ENCODE measurements at places on chromosomes 7 and 10.
A peak's percentile ranks its signal among the peaks of the same experiment; 100 is the strongest.

DNA sequence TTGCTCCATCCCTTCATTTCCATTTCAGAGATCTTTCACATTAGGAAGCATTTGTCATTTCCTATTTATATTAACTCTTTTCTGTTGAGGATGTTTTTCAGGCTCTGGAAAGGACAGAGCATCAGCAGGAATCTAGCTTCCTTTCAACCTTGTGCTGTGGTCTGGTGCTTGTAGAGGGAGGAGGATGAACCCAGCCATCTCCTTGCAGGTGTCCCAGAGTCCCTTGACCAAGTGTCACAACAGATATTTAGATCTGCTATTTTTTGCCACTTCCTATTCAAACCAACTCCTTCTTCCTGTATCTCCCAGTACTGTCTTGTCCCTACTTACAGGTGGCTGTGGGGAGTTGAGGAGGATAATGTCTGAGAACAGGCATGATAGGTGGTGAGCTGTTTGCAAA, 742.8 kb downstream of the GRID1 start:
- no peak for DNase-seq

DNA sequence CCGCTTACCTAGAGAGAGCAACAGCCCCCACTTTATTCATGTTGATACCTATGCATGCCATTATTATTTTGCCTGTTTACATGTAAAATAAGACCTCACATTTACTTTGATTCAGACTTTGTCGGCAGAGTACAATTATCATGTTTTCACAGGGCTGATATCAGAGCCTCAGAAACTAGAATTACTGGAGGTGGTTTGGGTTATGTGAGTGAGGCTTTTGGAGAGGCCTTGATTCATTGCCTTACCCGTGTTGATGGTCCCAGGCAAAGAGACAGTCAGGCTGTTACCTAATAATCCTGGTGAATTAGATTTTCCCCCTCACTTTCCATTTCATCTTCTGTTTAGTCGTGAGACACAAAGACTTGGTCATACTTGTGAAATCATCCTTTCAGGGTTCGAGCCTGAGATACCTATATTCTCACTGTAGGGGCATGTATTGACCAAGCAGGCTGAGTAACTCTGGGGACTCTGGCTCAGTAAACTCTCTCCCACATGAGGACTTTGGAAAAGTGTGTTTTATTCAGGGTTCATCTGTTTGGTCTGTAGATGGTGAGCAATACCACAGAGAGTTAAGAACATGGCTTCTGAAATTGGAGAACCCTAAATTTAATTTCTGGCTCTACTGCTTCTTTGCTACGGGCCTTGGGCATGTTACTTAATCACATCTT, 150.9 kb downstream of the CELF2 start:
- peak; percentile 35 for DNase-seq

DNA sequence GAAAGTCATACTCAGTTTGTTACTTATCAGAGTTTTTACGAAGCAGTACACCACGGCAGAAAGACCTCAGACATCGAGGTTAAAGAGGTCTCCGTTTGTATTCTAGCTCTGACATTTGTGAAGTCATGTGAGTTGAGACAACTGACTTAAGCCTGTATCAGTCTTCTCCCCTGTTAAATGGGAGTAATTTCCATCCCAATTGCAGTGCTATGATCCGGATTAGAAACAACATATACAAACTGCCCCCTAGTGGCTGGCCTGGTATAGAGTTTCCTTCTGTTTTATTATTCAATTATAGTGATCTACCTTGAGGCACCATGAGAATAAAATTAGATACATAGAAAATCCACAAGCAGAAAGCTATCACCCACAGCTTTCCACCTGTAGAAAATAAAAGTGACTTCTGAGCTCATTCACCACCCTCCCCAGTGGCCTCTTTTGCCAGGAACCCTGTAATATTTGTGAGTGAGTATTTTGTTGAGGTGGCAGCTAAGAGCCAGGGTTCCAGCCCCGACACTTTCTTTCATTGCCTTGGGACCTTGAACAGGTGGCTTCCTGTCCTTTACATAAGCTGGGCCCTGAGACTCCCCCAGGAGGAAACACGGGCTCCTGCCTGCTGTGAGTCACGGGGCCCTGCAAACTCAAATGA, 607.2 kb upstream of the MGMT start:
- DNase-seq = no peak

DNA sequence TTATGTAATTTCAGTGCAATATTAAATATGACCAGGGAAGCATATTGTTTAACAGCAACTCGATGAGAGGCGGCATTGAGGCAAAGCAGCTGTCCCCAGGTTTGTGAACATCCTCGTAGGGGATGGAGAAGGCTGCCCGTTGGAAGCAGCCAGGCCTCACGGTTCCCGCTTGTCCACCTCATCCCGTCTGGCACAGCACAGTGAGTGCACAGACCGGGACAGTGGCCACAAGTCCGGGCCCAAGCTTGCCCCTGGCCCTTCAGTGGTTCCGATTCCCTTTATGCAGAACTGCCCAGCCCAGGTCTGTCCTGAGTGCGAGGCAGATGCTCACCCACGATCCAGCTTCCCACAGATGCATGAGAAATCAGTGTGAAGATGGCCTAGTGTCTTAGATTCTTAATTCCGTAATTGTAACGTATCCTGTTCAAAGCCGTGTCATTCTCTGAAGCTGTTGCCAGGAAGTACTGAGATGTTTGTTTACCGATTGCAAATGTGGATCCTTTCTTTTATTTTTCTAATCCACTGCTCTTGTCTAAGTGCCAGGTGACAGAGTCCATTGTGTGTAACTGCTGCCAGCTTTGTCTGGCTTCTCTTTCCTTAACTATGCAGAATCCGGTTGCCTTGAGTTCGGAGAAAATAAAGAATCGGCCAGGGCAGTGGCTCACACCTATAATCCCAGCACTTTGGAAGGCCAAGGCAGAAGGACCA, 35.5 kb downstream of the PFKP start:
- DNase-seq = no peak

GRCh38 chr10:93080350-93081046, 6.8 kb downstream of the CYP26A1 start:
- DNase-seq = peak; percentile 47

DNA sequence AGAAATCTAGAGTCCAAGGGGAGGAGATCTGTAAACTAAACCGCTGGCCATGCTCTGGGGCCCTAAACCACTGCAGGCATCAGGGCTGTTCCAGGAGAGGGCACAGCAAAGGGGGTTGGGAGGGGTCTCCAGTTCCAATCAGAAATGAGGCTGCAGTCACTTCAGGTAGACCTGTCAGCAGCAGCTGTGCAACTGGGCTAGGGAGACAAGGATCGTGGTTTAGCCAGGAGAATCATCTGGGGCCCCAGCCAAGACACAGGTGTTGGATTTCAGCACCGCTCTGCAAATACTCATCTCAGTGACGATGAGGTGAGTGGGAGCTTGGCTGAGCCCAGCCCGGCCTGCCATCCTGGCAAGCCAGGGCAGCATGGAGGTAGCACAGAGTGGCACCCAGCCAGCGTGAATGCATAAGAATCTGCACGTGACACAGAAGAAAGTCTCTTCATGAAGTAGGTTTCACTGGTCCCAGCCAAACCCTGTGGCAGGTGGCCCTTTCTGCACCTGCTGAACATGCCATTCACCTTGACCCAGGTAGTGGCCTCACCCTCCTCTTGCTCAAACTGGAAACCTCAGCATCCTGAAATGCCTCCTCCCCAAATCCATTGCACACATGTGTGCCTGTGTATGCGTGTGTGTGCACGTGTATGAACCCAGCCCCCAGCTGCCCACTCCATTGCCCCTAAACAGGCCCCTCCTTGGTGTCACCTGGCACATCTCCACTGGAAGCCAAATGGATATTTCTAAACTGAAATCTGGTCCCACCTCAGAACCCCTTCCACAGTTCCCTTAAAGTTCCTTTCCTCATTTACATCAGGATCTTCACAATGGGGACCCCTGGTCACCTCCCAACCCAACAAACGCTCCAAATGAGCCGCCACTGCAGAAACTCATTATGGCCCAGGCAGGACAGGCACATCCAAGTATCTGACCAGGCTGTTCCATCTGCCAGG, 9.6 kb downstream of the GPRIN2 start:
- no peak for DNase-seq

Data from CD4-positive, alpha-beta T cell treated with Interleukin-4 for 1 hour (primary cell).